ENCODE measurements at places on chromosomes 4 and X.

DNA sequence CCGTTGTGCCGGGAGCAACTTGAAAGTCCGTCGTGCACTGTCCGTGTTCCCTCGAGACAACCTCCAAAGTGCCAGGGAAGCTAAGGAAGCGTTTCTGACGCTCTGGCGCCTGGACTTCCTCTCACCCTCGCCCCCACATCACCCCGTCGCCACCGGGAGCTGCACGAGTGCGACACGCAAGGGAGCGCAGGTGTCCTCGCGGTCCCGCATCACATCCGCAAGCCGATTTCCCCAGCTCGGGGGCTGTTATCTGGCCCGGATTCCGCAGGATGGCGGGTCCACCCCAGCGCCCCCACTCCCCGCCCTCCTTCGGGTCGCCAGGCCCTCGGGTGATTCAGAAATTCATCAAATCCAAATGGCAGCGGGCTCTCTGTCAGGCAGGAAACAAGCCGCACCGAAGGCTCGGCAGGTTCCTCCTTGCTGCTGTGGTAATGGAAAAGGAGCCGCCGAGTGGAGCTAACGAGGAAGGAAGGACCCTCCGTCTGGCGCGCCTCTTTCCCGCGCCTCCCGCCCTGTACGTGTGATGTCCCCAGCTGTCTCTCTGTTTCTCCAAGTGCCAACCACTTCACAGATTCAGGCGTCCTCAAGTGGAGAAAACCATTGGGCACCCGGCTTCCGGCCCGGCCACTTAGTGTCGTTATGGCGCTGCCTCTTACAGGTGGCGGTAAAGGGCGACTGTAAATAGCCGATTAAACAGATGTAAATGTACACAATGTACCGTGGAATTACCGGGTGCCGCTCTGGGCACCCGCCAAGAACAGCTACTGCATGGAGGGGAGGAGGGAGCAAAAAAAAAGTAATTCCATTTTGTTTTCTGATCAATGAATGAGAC is 921 bp upstream of the SETD7 start:
- peak; percentile 60 for DNase-seq

GRCh38 chrX:153968754-153969124 is 2.9 kb downstream of the HCFC1 start:
- no peak for DNase-seq

- DNase-seq = no peak
Measured at GRCh38 chrX:43277879-43278278, 378.2 kb upstream of the MAOA start.

- DNase-seq = no peak
Measured at GRCh38 chr4:185664481-185664880, 129.2 kb upstream of the PDLIM3 start.

DNA sequence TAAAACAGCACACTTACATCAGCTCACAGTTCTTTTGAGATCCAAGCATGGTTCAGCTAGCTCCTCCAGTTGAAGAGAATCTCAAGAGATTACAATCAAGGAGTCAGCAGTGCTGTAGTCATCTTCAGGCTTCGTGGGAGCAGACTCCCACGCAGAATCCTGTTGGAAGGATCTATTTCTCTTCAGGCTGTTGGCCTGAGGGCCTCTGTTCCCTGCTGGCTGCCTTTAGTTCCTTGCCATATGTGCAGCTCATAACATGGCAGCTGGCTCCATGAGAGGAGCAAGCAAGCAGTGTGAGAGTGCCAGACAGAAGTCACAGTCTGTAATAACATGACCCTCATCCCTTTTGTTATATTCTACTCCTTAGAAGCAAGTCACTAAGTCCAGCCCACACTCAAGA is 168.6 kb downstream of the COX18 start:
- DNase-seq = no peak

GRCh38 chr4:52822972-52823701 is 39.0 kb upstream of the RASL11B start:
- DNase-seq = no peak

DNA sequence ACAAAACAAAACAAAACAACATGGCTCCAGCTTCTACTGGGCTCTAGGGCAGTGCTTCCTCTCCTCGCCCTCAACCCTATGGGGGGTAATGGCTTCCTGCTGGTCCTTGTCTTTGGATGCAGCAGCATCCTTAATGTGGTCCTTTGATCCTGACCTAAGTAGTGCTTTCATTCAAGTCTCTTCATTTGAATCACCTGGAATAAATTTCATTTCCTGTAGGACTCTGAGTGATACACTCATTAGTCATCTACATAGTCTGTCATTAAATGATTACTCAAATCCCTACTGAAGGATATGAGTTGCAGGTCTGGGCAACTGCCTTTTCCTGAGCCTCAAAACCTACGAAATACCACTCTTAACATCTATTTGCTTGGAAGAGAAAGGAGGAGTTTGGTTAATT is 54.5 kb downstream of the RHOH start:
- no peak for DNase-seq

DNA sequence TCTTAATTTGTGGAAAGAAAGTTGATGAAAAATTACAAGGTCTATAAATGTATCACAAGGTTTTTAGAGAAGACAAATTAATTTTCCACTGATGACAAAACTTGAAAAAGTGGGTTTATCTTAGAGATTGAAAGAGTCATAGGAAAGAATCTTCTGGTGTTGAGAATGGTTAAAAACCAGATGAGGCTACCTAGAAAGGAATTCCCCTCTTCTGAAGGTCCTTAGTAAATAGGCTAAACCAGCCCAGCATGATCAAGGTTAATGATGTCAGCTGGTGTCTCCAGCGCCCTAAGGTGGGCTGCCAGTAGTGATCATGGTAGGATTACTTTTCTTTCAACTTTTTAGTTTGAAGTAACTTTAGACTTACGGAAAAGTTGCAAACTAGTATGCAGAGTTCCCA is 71.8 kb upstream of the PGRMC2 start:
- no peak for DNase-seq

- no peak for DNase-seq
Measured at GRCh38 chrX:15505101-15505500, 4.5 kb downstream of the BMX start.

GRCh38 chr4:4836044-4836443 is 23.4 kb upstream of the MSX1 start:
- DNase-seq = no peak

GRCh38 chr4:21795091-21795490 is 153.5 kb downstream of the KCNIP4 start:
- DNase-seq = no peak

GRCh38 chr4:162699629-162700028 is 467.1 kb downstream of the NAF1 start:
- DNase-seq = no peak

GRCh38 chr4:41137879-41138278 is 76.5 kb downstream of the APBB2 start:
- no peak for DNase-seq

- no peak for DNase-seq
Measured at GRCh38 chrX:142686653-142687283, 339.0 kb upstream of the SPANXN4 start.

- no peak for DNase-seq
Measured at GRCh38 chrX:111353793-111354192, 58.2 kb downstream of the DCX start.

GRCh38 chrX:139158256-139158655 is 372.3 kb upstream of the F9 start:
- DNase-seq = no peak

DNA sequence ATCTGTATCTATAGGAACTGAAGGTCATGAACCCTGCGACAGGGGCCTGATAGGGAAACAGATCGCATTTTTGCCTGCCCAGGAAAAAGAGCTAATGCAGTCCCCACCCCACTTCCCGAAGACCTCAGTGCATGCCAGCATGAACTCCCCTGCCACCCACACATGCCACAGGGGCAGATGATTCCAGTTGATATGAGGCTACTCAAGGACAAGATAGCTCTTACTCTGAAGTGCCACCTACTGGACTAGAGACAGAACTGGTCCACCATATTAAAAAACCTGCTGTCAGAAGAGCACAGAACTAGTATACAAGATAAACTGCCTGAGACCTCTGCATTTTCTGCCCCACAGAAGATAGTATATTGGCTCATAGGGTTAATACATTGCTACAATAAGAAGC is 68.0 kb downstream of the YIPF7 start:
- DNase-seq = no peak

DNA sequence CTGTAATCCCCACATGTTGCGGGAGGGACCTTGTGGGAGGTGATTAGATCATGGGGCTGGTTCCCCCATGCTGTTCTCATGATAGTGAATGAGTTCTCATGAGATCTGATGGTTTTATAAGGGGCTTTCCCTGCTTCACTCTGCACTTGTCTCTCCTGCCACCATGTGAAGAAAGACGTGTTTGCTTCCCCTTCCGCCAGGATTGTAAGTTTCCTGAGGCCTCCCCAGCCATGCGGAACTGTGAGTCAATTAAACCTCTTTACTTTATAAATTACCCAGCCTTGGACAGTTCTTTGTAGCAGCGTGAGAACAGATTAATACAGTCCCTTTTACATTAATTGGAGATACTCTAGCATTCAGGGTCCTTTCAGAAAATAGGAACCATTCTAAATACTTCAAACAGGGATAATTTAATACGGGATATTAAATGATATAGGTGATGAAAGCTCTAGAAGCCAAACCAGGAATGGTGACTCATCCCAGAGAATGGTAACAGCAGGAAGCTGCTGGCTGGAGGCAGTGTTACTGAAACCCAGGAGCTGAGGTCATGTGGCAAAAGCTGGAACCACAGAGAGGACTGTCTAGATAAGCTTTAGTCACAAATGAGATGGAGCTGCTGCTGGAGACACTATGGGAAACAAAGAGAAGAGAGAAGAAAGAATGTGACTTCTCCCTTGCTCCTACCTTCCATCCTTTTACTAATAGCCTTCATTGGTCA is 57.3 kb downstream of the GSTCD start:
- DNase-seq = no peak

GRCh38 chrX:81301877-81302276 is 100.0 kb downstream of the SH3BGRL start:
- DNase-seq = no peak

DNA sequence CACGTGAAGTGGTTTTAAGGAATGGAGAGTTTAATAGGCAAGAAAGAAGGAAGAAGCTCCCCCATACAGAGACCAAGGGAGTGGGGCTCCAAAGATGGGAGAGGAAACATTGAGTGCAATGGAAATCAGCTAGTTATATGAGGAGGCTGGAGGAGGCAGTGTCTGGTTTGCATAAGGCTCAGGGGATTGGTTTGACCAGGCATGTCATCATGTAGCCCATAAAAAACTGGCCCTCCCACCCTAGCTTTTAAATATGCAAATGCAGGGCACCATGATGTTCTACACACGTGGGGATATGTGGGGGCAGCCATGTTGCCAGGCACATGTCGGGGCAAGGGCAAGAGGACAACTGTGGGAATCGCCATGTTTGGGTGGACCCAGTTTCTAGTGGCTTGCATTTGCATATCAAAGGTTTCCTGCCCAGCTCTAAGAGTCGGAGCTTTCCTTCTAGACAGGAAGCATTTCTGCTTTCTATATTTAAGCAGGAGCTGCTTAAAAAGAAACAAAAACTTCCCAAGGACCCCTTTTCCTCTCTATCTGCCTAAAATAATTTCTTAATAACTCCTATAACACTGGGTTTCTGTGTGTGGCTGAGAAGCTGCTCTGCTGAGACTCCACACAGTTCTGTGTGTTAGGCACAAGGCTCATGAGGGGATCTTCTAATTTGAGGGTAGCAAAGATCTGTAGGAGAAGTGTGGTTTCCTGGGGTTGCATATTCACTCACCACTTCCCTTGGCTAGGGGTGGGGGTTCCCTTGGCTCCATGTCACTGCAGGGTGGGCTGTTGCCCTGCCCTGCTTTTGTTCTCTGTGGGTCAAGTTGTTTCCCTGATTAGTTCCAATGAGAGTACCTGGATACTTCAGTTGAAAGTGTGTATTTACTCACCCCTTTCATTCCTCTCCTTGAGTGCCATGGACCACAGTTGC is 113.5 kb downstream of the VSIG4 start:
- peak; percentile 18 for DNase-seq

GRCh38 chr4:20684852-20685763 is 15.2 kb upstream of the PACRGL start:
- DNase-seq = no peak
